ENCODE measurements at places on chromosomes 13 and 19. TPM values are rescaled to one million over a fixed set of nuclear protein-coding genes. Genes with fewer than 3 reads are reported as not detected.
A peak's percentile ranks its signal among the peaks of the same experiment; 100 is the strongest.

The KLK14 gene
- not detected for total RNA-seq

The VSTM2B gene
- not detected for total RNA-seq

The ALOX5AP gene
- 71.4 TPM for total RNA-seq

GRCh38 chr13:84137292-84137691 lies 255.0 kb upstream of the SLITRK1 start:
- no peaks in the 10 kb centered on the region for H3K4me1 ChIP-seq
- no peak overlapping the region for H3K27ac ChIP-seq
- H3K27me3 ChIP-seq = no peaks in the 10 kb centered on the region
- DNase-seq = no peak
- no peak overlapping the region for H3K4me3 ChIP-seq

GRCh38 chr19:38331728-38332127 lies 3.9 kb upstream of the CATSPERG start:
- peaks cover 18% of the 10 kb centered on the region for H3K36me3 ChIP-seq
- no peaks in the 10 kb centered on the region for H3K4me1 ChIP-seq
- H3K27ac ChIP-seq = no peak overlapping the region
- H3K27me3 ChIP-seq = no peaks in the 10 kb centered on the region
- no peak for DNase-seq

DNA sequence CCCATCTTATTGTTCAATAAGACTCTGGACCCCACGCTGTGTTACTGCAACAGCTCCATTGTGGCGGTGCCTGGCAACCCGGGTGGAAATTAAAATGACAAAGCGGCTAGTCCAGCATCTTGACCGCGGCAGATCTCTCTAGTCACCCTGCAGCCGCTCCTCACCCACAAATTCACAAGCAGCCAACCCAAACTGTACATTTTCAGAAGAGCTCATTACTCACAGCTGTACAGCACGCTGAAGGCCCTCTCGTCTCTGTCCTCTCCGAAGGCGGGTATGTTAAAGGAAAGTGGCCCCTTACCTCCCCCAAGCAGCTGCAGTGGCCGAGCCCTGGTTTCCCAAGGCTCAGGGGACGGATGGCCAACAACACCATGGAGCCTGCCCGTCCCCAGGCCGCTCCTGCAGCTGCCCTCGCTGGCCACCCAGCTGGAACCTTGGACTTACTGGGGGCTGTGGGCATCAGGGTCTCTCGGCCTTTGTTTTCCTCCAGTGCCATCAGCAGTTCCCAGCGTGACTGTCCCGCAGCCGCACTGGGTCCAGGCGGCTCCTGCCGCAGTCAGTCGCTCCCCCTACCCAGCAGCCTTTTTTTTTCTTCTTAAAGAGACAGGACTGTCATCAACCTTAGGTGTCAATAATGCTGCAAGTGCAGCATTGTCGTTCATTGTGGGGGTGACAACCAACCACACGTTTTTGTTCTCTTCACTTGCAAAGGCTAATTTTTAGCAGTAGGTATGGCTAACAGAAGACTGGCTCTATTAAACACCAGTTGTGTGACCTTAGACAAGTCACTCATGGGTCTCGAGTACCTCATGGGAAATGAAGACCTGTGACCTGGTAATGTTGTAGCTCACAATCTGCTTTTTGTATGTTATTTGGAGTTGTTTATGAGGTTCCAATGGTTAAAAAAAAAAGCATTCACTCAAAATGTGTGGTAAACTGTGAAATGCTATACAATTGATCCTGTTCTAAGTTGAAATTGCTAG lies at the start of gene SACS:
Gene SACS, minus strand, starts transcription at position 532 of the 983 bp plus-strand sequence. CDS start 22,463 bp downstream, outside the sequence.
- H3K36me3 ChIP-seq = no peaks in the 10 kb centered on the region
- peak; percentile 24 for DNase-seq
- no peak within 1 kb of the TSS for H3K4me3 ChIP-seq
- H3K27ac ChIP-seq = no peak within 1 kb of the TSS
- peaks cover 4% of the 10 kb centered on the region for H3K27me3 ChIP-seq
- no peaks in the 10 kb centered on the region for H3K4me1 ChIP-seq
